ENCODE measurements at places on chromosomes 5 and 9.

GRCh38 chr9:105331160-105331559 is 86.7 kb downstream of the SLC44A1 start:
- DNase-seq, result no peak

GRCh38 chr5:6820851-6821479 is 107.7 kb downstream of the TENT4A start:
- peak; percentile 21 for DNase-seq

DNA sequence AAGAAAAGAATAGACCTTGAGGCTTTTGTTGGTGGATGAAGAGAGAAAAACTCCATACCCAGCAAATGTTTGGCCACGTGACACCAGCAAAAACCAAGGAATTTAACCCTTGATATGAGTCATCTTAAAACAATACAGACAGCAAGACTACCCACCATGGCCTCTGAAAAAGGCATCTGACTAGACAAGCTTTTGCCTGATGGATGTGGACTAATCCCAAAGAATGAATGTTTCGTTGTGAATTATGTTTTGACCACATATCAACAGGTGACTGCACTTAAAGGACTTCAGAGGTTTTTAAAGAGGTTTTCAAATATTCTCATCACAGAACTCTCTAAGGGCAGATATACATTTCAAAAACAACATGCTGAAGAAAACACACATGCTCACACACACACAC is 33.0 kb upstream of the SLC1A3 start:
- no peak for DNase-seq

- no peak for DNase-seq
Measured at GRCh38 chr5:127430627-127431026, 86.8 kb upstream of the PRRC1 start.
